ENCODE measurements at places on chromosomes 13 and 19.

DNA sequence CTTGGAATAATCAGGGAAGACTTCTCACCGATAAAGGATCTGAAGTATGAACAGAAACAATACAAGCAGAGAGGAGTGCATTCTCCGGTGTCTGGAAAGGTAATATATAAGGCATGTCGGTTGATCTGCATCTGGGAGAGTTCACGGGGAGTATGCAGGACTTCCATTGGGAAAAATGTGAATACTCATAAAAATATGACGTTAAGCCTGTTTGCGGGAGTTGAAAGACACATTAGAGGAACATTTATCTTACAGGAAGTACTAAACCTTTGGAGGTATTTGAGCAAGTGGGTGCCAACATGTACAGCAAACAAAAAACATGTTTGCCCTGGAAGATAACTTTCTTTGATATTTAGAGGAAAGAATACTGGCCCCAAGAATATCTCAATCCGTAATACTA is 286.8 kb downstream of the SLITRK6 start:
- no peak for DNase-seq

- no peak for DNase-seq
These were observed 1.7 kb upstream of the BCAM start for GRCh38 chr19:44807162-44807561.

DNA sequence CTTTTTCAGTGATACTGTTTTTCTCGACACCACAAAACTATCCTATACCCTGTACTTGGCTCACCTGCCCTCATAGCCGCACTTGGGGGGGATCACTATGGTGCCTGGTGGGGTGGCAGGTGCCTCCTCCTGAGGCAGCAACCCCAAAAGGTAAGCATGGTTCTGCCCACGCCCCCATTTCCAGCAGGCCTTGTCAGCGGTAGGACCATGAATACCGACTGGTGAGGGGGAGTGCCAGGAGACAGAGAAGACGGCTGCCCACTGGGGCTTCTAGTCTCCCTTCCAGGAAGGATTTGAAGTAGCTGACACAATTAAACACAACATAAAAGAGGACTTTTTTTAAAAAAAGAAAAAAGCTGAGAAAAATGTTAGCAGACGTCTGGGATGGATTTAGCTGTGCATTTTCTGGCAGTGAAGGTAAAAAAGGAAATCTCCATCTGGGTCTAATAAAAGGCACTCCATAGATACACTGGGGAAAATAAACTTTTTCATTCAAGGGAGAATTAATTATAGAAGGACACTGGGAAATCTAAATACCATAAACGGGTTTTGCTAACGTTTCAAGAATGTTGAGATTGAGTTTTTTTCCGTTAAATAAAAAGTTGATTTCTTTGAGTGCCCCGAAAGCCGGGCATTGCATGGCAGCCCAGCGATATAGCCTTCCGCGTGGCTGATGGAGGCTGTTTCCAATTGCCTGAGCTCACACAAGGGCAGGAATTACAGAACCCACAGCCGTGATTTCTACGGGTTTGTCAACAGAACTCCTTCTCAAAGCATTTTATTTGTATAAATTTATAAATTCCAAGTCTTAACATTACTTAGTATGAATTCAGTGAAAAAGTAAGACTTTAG is 45.1 kb downstream of the ATP11A start:
- DNase-seq, result no peak

- peak; percentile 92 for DNase-seq
These were observed 2.3 kb upstream of the MZF1 start for GRCh38 chr19:58575183-58576041.

GRCh38 chr19:18020212-18021085 is 12.5 kb downstream of the ARRDC2 start:
- DNase-seq, result peak; percentile 74

DNA sequence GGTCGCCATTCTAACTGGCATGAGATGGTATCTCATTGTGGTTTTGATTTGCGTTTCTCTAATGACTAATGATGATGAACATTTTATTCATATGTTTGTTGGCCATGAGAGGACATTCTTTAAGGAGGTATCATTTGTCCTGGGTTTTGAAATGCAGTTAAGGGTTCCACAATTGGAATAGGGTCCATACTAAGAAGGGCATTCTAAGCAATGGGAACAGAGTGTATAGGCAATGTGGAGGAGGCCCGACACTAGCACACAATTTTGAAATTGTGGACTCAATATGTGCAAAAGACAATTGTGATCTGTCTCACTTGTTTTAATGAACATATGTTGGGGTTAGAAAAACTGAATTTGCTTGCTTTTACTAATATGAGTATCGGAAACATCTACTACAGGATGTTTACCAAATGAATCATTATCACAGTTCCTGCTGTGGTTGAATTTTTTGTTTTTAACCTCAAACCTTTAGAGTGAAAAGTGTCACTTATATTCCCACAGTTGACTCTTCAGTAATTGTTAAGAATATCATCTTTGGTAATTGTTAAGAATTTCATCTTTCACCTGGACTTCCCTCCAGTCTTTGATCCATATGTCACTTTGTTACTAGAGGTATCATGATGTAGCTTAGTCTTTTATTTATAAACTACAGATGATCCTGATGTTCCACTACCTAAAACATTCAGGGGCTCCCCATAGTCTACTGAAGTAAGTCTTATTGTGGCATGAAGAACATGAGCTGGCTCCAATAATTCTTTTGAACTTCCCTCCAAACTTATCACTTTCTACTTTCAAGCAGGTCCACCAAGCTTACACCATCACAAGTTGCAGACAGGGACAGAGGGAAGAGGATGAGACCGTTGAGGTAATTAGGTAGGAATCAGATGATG is 109.7 kb upstream of the KLF12 start:
- DNase-seq, result no peak

- no peak for DNase-seq
These were observed 355.2 kb downstream of the MTUS2 start for GRCh38 chr13:29175250-29175873.

GRCh38 chr13:52878831-52879230 is 30.4 kb upstream of the PCDH8 start:
- no peak for DNase-seq

- DNase-seq, result peak; percentile 23
These were observed 12.1 kb downstream of the KLHL26 start for GRCh38 chr19:18648973-18649315.

DNA sequence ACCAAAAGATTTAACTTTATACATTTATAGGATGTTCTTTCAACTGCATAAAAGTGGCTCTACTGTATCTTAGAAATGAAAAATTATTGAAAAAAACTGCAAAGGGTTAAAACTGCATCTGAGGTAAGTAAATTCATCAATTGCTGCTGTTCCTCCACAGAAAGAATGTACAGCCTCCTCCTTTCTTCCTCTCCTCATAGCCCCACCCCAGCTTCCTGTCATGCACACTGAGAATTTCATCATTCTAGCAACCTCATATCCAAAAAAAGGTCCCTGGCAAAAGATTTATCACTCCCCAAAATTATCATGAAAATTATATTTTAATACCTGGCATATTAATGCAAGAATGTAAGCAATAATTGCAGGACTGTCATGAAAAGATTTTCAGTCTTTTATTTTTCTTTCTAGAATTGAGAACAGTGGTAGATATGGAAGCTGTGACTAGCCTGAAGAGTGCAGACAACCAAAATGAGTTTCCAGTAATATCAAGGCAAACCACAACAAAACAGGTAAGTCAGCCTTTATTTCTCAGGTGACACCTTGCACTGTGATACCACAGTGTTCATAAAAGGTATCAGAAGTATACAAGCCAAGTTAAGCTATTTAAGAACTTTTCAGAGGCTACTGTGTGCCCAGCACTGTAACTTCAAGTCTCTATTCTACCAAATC is 110.8 kb downstream of the SUCLA2 start:
- no peak for DNase-seq

DNA sequence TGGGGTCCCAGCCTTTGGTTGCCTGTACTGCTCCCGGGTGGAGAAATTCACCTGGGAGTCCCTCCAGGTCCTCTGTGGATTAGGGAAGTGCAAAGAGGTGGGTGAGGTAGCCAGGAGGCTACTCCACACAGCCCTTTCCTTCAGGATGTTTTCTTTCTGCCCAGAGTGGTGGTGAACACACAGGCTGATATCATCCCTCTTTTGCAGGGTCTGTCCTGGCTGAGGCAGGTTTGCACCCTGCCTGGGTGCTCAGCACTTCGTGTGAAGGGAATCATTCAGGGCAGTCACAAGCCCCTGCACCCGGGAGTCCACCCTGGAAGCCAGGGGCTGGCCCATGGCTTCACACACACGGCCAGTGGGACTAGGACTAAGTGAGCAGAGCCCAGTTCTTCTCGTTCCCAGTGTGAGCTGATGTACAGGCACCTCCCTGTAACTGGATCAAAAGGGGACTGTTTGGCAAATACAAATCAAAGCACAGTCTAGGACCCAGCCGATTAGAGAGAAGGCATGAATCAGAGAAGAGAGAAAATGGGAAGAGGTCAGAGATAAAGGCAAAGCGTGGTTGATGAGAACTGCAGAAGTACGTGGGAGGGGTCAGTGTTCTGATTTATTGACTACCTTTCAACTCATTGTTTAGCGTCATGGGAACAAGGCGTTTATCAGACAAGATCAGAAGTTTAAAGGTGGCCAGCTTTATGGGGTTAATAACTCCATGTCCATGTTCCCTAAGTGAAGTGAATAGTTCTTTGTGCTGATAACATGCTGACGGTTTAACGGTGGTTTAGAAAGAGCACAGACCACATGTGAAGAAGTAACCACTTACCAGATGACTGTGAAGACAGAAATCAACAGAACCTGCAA is 30.4 kb upstream of the SPATA13 start:
- no peak for DNase-seq

DNA sequence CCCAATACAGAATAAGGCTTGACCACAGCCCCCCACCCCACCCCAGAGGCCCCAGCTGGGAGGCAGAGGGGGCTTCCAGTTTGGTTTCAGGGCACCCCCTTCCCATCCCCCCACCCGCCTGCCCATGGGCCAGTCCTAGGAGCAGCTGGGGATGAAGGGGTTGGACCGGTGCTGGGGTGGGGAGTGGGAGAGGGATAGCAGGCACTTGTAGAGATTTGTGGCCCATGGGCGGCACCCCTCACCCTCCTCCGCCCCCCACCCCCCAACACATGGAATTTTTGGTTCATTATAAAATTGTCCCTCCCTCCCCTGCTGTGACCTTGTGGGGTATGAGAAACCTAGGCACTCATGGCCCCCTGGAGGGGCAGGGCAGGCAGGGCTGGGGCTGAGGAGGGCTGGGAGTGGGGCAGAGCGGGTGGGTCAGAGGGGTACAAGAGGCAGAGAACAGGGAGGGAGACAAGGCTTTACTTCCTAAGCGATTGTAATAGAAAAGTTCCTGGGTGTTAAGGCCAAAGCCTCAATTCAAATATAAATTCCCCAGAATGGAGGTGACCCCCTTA is 5.3 kb upstream of the GSK3A start:
- no peak for DNase-seq

GRCh38 chr13:99970651-99971575 is 654 bp downstream of the ZIC5 start:
- no peak for DNase-seq

GRCh38 chr13:52414963-52415362 is 9.0 kb upstream of the THSD1 start:
- no peak for DNase-seq

DNA sequence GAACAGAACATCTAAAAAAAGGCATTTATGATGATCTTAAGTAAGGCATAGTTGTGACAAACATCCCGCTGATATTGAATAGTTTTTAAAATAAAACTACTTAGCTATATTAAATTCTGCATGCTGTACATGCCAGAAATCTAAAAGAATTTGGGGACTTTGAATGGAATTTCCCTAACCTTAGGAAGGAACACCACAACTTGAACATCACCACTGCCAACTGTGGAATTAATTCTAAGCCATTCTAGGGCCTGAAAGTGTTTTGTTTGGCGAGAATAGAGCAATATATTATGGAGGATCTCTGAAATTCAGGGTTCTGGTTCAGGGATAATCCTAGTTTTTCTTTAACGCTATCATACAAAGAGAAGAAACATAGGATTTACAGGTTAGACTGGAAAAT is 17.8 kb upstream of the LATS2 start:
- DNase-seq, result no peak

GRCh38 chr19:3374369-3375112 is 8.2 kb downstream of the NFIC start:
- peak; percentile 69 for DNase-seq

- DNase-seq, result no peak
These were observed 152.2 kb upstream of the PRR20A start for GRCh38 chr13:56988543-56988942.

GRCh38 chr13:28001049-28001448 is 12.6 kb upstream of the URAD start:
- DNase-seq, result no peak

GRCh38 chr19:23286477-23286876 is 36.3 kb upstream of the ZNF724 start:
- no peak for DNase-seq

DNA sequence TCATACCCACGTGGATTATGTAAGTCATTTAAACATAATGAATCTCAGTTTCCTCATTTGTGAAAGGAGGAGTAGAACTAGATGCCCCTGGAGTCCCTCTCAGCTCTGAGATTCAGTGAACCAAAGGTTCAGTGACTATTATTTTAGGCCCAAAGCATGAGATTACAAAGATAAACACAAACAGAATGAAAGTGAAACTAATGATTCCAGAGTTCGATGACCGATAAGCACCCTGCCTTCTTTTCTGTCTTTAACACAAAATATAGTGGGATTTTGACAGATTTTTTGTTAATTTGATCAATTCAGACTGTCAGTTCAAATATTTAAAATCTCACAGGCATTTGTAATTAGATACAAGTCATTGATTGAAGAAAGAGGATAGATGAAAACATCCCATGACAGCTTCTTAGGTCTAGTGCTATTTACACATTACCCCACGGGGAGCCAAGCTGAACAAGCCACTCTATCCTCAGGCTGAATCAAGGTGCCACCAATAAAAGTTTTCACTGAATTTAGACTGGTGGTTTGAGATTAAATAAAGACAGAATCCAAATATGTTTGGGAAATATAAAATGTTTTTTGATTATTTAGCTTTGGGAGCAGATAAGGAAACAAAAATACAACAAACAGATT is 64.6 kb upstream of the RAP2A start:
- no peak for DNase-seq

- DNase-seq, result no peak
These were observed 21.7 kb upstream of the RNF17 start for GRCh38 chr13:24742294-24742693.

DNA sequence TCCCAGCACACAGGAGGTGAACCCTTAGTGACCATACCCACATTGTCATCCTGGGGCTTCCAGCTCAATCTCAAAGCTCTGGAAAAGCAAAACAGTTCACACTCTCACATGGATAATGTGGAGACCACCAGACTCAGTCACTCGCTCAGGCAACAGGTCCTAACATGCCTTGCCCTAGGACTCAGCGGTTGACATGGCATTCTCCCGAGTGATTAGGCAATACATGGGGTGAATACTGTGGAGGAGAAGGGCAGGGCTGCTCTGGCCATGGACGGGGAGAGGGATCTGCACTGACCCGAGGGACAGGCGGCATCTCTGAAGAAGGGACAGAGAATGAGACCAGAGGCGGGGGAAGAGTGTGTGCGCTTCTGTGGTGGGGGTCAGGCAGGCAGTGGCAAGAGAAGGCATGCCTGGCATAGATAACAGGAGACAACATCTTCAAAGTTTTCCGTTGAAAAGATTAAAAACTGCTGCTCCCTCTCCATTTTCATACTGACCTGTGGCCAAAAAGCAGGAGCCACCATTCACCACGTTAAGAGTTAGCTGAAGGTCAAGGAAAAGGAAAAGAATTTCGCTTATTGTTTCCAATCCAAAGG is 44.5 kb upstream of the EPHX3 start:
- DNase-seq, result no peak

All from uterus (tissue), 4 donors.